ENCODE measurements at places on chromosomes 7 and 10.

DNA sequence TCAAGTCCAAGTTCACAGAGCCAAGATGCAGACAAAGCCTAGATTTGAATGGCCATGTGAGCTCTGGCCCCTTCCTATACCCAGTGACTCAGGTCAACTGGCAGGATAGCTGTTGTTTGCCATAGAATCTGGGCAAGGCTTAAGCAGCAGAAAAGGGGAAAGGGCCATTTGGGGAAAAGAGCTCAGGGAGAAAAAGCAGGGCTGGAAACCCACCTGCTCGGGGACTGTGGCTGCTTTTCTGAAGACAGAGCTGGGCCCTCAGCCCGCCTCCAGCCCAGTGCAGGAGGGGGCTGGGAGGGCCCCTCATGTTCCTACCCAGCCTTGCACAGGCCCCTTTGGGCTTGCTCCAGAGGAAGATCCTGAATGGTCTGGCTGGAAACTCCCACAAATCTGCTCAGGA, 32.6 kb upstream of the HABP2 start:
- no peak for DNase-seq

DNA sequence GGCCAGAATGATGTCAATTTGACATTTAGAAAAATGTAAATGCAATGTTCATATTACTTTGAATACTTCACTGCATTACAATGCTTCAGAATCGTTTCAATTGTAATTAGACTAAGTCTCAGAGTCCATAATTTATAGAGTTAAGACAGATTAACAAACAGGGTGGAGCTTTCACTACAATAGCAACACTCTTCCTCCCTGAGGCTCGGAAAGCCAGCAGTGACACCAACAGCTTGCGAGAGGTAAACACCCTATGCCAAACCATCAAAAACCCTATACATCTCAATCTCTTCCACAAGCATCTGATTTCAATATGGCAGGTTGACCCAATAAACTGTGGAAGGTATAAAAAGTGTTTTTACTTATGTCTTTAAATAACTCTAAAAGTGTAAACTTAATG, 72.2 kb downstream of the DOCK4 start:
- no peak for DNase-seq

DNA sequence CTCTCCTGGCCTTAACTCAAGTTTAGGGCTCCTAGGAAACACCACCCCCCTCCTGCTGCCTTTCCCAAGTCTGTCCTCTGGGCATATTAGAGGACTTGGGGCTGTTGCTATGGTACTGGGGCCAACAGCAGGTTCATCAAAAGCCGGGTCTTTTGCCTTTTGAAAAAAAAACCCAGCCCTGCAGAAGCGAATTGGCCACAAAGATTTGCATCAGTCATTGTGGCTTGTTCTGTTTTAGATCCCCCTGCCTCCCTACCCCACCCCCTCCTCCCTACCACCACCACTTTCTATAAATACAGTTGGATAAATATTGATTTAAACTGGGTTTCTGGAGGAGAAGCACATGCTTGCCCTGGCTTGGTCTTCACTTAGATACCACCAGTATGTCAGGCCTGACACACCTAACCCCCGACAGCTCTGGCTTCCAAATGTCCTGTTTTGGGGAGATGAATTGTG, 7.0 kb downstream of the MXI1 start:
- no peak for DNase-seq

- DNase-seq = peak; percentile 75
Measured at GRCh38 chr7:16652888-16653287, 6.9 kb downstream of the BZW2 start.

DNA sequence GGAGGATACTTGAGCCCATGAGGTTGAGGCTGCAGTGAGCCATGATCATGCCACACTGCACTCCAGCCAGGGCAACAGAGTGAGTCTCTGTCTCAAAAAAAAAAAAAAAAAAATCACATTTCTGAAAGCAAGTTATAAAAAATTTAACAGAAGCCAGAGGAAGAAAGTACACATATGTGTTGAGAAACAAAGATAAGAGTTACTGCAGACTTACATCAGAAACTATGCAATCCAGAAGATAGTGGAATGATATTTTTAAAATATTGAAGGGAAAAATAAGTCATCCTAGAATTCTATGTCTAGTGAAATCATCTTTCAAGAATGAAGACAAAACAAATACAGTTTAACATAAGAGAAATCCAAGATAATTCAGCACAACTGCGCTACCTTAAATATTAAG, 46.9 kb downstream of the ZNF518A start:
- DNase-seq = no peak
